MG63 (cell line): ENCODE measurements at places on chromosomes 3 and 15. TPM values are rescaled to one million over a fixed set of nuclear protein-coding genes. Genes with fewer than 3 reads are reported as not detected.

The LSAMP gene
- total RNA-seq, result 0.16 and 1.2 TPM in 2 replicates

The KLHL6 gene
- not detected in 2 replicates for total RNA-seq

The DUOXA1 gene
- total RNA-seq, result not detected in 2 replicates

The SAMD7 gene
- total RNA-seq, result not detected in 2 replicates

The SENP8 gene
- total RNA-seq, result 0.84 and 1.7 TPM in 2 replicates

The SCAMP5 gene
- total RNA-seq, result 0.20 and 3.4 TPM in 2 replicates

The CD86 gene
- not detected in 2 replicates for total RNA-seq

The PTPRG gene
- total RNA-seq, result 3.1 and 6.1 TPM in 2 replicates

The TUBGCP4 gene
- 5.4 and 18.2 TPM in 2 replicates for total RNA-seq

The ARIH1 gene
- 19.7 and 62.6 TPM in 2 replicates for total RNA-seq

The CCRL2 gene
- not detected in 2 replicates for total RNA-seq

The GALNT15 gene
- total RNA-seq, result not detected in 2 replicates

The LTF gene
- not detected in 2 replicates for total RNA-seq

GRCh38 chr3:55691141-55691540, 204.0 kb upstream of the WNT5A start:
- DNase-seq, result no peak

- no peak for DNase-seq
These were observed 42.2 kb downstream of the DAPK2 start for GRCh38 chr15:64004056-64004455.

DNA sequence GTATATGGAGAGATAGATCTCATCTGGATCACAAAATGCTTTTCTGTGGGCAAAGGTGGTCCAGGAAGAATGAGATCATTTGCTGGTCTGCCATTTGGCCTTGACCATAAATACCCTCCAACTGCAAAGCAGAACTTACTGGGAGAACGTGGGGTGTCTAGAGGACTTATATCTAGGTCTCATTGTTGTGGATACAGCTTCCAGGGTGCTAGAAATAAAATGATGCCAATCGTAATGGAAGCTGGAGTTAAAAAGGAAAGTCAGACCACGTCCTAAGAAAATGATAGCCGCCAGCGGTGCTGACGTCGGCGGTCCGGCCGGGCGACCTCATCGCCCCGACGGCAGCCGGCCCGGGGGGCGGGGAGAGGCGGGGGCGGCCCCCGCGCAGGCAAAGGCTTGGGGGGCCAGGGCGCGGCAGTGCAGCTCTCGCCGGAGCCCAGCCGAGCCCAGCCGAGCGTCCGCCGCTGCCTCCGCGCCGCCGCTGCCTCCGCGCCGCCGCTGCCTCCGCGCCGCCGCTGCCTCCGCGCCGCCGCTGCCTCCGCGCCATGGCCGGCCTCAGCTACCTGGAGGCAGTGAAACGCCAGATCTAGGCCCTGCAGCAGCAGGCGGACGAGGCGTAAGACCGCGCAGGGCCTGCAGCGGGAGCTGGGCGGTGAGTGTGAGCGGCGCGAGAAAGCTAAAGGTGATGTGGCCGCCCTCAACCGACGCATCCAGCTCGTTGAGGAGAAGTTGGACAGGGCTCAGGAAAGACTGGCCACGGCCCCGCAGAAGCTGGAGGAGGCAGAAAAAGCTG, 89.5 kb downstream of the EOMES start:
- DNase-seq, result peak; percentile 65

DNA sequence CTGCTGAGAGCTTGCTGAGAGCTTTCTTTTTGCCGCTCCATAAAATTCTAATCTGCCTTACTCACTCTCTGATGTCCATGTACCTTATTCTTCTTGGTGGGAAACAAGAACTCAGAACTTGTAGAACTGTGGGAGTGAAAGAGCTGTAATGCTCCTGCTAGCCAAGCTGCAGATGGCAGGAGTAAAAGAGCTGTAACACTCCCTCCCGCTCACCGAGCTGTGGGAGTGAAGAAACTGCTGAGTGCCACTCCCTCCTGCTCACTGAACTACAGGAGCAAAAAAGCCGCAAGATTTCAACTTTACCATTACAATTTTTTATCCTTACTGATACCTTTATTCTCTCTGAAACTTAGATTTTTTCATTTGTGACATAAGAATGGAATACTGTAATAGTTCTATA, 199.1 kb downstream of the SI start:
- DNase-seq, result no peak

- no peak for DNase-seq
These were observed 22.6 kb upstream of the EHHADH start for GRCh38 chr3:185276415-185276814.

DNA sequence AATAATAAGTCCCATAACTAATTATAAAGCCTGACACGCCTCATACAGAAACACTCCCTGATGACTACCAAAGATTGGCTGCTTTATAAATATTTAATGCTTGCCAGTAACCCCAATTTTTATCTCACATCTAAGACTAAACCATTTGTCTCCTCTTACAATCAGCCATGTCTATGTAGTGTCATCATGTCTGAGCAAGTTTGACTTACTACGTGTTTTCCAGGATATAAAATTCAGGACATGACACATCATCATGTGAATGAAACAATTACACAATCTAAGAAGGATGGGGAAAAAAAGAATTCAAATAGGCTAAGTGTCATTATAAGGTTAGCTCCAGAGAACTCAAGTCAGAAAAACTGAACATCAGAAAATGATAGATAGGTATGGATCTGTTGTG, 208.7 kb downstream of the MECOM start:
- no peak for DNase-seq

GRCh38 chr3:69651765-69652164, 87.5 kb upstream of the MITF start:
- no peak for DNase-seq

- no peak for DNase-seq
These were observed 89.5 kb downstream of the CPN2 start for GRCh38 chr3:194261581-194262063.

DNA sequence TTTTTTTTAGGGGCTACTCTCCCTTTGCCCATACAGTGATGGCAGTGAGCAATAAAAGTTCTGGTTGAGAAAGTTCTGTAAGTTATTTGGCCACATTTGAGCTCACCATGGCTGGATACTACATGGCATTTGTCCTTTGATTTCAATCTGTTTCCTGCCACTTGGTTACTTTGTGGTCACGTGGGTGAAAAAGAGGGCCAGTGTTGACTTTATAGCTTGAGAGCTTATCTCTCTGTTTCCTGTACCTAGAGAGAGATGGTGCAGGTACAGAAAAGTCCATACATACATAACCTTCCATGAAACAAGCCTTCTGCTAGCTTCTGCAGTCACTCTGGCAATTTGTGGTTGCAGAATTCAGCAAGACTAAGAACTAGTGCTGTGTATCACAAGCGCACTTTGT, 23.4 kb upstream of the MECOM start:
- no peak for DNase-seq

- no peak for DNase-seq
These were observed 31.7 kb upstream of the LINGO1 start for GRCh38 chr15:77664428-77664827.

- peak; percentile 23 for DNase-seq
These were observed 5.0 kb downstream of the DCP1A start for GRCh38 chr3:53342353-53342752.

DNA sequence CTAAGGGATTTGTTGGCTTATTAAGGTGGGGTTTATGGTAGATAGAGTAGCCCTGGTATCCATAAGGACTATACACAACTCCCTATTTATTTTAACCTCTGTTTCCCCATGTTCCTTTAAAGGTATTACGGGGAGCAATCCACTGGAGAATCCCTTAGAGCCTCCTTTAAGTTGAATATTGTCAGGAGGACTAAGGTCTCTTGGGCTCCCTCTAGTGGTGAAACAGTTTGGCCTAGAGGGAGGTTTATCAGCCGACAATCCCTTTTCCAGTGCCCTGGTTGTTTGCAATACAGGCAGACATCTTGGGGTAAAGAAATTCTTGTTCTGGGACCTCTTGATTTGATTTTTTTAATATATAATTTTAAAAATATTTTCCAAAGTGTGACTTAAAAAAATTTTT, 12.9 kb downstream of the OPA1 start:
- peak; percentile 45 for DNase-seq

DNA sequence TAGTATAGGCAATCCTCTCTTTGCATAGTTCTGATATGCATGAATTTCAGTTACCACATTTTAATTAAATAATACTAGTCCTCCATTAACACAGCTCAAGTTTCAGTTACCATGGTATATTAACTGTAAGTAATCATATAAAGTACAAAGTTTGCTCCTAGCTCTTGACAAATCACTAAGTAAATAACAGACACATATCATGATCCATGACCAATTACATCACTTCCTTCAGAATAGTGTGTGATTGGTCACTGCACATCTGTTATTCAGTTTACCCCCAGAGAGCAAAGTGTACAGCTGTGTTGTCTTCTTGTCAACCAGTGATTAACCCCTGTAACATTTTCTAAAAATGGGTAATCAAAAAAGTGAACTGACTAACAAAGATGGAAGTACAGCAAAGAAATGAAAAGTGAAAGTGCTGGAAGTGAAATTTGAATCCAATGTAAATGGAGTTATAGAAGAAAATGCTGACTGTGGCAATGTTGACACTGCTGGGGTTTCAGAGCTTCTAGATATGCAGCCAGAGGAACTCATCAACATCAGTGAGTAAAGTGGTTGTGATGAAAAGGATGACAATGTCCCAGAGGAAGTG, 30.2 kb upstream of the LEKR1 start:
- DNase-seq, result no peak

DNA sequence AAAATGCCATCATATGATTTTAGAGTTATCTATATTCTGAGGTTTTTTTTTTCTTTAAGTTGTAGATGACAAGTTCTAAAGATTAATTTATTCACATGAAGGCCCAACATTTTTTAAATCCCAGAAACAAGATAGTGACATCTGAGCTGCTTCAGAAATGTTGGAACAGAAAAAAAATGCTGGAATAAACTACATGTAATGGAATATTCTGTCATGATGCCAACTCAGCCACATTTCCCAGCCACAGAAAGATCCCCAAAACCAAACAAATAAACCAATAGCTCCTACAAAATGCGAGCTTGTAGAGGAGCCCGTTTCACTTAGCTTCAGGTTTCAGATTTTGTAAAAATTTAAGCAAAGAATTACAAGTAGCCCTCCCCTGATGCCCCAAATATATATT, 111.0 kb upstream of the MYO5C start:
- no peak for DNase-seq

DNA sequence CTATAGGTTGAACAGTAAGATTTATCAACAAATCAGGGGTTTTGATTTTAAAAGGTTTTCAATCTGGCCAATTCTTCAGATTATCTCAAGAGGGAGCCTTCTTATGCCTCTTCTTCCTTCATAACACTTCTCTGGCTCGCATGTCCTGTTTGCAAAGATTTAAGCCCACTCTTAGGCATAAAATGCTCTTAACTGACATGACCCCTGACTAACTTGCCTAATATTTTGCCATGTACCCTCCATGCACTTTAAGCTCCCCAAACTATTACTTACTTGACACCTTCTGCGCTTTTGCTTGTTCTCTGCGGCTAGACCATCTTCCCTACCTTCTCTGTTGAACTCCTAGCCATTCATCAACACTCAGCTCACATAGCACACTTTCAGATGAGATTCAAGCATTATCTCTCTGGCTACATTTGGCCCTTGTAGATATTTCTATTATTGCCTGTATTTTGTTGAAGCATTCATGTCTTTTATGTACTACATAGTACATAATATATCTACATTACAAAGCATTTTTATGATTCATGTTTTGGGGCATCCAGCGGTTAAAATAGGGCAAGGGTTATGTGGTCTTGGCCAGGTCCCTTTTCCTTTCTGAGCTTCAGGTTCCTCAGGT, 1.0 kb upstream of the ARIH1 start:
- DNase-seq, result no peak

DNA sequence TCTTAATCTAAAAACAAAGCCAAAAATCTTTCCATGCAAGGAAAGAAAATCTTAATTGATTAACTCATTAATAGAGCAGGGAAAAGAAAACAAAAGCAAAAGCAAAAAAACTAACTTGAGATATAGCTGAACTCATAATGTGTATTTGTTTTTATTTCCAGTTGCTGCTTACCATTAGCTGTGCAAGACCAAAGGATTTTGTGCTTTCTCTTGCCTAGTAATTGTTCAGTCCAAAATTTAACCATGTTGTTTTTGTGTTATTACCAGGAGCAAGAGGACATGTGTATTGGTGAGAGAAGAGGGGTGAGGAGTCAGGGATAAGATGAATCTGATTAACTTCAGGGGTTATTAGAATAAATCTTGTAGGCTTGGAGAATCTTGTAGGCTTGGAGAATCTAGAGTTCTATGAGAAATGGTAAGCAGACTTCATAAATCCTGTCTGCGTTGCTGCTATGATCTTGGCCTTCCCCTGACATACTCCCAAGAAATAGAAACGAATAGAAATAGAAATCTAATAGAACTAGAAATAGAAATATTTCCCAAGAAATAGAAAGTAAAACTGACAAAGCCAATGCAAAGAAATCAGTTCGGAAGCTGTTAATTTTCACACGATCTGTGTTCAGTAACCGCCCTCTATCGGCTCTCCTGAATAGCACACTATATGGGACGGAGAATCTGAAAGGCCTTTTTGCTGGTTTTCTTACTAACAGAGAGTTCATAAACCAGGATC, 72.6 kb upstream of the TNFSF10 start:
- peak; percentile 13 for DNase-seq

DNA sequence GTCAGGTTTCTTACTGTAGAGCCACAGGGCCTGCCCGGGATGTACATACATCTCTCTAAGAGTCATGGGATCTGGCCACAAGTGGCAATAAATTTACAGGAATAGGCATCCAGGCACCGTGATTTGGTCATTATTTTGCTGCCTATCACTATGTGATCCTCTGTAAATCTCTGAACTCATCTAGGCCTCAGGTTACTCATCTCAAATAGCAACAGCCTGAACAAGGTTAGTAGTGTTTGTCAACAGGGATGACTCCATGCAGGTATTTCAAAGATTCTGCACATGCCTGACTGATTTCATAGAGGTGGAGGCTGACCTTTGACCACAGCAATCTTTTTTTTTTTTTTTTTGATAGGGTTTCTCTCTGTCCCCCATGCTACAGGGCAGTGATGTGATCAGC, 88.8 kb upstream of the TBL1XR1 start:
- DNase-seq, result no peak

DNA sequence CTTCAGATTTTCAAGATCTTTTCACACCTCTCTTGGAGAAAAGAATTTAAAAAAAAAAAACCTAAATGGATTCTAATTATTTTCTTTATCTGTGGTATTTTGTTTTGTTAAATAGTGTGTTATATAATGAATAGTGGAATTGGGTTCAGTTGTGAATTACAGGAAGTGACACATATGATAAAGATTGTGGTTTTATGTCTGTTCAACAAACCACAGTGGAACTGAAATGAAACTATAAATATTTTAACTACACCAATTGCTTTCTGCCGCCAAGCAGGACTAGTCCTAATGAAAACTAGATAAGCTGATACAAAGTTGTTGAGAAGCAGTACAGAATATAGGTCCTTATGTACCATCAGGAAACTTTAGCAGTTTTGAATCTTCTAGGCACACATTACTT, 121.6 kb downstream of the UBE2E2 start:
- DNase-seq, result peak; percentile 2

GRCh38 chr15:33402600-33402999, 91.8 kb downstream of the RYR3 start:
- no peak for DNase-seq

- no peak for DNase-seq
These were observed 2.8 kb upstream of the MCTP2 start for GRCh38 chr15:94228611-94229010.

- DNase-seq, result no peak
These were observed 40.4 kb downstream of the EBLN2 start for GRCh38 chr3:73101881-73102280.

GRCh38 chr3:52773361-52774065, 2.8 kb upstream of the NEK4 start:
- no peak for DNase-seq
